Suppressor macrophage treated with lipopolysaccharide for 1 hour (primary cell): ENCODE measurements at places on chromosomes 3 and 15.

DNA sequence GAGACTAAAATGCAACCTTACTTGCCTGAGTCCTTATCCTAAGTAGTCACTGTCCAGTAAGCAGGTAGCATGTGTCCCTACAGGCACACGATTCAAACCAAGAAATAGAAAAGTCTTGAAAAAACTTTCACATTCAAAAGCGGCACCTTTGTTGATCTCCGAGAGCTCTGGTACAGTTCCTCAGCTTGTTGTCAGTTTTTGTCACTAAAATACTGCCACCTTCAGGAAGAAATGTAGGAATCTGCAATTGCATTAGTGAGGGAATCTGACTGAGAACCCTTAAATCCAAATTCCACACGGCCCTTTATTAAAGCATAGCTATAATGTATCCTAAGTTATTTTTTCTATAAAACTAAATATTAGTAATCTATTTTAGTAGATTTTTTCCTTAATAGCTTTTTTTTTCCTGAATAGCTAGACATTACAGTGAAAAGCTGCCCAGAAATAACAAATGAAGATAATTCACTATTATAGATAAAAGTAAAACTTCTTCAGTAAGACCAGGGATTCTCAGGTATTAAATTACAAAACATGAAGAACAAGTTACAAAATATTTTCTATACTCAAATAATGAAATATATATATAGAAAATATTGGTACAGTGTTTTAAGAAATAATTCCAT is 44.0 kb downstream of the CCDC54 start:
- DNase-seq, result peak; percentile 64

- no peak for DNase-seq
Observed at GRCh38 chr3:13046569-13047274, 26.5 kb downstream of the IQSEC1 start.

- DNase-seq, result no peak
Observed at GRCh38 chr3:135896613-135897012, 68.9 kb upstream of the PPP2R3A start.

- no peak for DNase-seq
Observed at GRCh38 chr3:176430244-176431037, 766.8 kb downstream of the TBL1XR1 start.

DNA sequence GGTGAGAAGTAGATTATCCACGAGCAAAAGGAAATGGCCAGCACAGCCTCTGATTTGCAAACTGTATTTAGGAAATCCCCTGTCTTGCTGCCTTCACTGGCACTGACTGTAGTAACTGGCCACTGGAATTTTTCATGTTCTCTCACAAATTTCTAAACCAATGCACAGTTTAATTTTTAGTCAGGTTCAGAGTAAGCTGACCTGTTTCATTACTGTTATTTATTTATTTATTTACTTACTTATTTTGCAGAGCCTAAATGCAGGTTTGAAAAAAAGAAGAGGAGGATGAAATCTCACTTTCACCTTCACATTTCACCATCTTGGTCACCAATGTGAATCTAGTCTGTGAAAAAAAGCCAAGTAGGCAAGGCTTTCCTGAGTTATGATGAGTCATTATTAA is 291.0 kb downstream of the PLOD2 start:
- DNase-seq, result no peak

DNA sequence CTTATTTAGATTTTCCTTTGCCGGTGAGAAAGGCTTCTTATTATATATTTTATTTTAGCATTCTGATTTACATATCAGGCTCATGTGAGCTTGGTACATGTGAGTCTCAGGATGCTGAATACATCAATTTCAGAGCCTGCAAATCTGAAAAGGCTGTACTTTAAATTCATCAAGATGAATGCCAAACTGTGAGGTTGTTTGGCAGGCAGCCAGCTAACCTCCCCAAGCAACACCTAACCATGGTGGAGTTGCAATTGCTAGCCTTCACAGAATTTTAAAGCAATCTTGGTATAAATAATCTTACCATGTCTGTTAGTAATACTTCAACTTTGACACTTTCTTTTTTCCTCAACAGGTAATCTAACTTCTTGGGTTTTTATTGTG is 252.5 kb downstream of the CDIN1 start:
- no peak for DNase-seq
